Posterior cingulate gyrus (tissue), 11 donors: ENCODE measurements at places on chromosomes 3 and 15.

GRCh38 chr15:35567392-35567791, 21.4 kb upstream of the DPH6 start:
- DNase-seq = no peak

DNA sequence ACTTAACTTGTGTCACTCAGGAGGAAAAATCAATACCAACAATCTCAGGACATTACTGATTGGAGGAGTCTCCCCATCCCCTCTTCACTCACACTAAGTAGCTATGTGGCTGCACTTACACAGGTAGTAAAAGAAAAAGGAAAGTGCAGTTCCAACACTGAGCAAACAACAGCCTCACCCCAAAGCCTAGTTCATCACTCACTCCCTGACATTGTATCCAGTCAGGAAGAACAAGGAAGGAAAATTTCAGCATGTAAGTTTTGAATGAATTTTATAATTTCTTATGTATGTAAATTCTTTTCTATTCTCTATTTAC, 273.4 kb downstream of the IGSF11 start:
- no peak for DNase-seq

DNA sequence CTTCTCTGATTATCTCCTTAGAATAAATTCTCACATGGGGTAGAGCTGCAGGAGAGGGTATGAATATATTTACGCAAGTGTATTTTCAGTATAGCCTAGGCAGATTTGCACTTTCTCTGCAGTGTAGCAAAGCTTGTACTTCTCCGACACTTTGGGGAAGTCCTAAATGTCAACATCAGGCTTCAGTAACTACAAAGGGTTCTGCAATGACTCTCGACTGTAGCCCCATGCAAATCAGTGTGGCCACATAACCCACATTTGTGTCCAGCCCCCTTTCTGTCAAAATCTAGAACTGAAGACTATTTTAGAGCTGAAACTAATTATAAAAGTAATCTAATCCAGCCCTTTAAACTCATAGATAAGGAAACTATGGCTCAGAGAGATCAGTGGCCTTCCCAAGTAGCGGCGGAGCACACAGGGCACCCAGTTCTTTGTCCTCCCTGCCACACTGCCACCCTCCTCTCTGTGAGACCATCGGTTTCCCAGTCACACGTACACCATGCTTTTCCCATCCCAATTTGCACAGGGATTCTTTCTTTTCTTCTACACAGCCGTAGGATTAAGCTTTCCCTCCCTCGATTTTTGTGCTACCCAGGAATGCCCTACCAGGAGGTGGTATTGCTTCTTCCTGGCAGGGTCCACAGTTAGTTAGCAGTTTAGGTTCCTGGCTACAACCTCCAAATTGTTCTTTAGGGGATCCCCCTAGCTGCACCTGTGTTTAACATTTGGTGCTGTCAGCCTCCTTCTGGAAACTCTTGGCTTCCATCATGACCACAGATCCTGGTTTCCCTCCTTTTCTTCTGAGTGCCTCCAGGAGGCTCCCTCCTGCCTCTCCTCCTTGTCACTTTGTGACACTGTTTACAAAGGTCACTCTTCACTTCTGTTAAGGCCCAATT, 22.9 kb downstream of the MRAS start:
- no peak for DNase-seq

GRCh38 chr15:98484914-98485313, 163.4 kb upstream of the IGF1R start:
- no peak for DNase-seq

- no peak for DNase-seq
Measured at GRCh38 chr3:132174500-132174899, 139.7 kb upstream of the CPNE4 start.

GRCh38 chr15:67146234-67146633, 80.8 kb downstream of the SMAD3 start:
- DNase-seq = no peak

- no peak for DNase-seq
Measured at GRCh38 chr15:41507820-41508290, 5.8 kb downstream of the LTK start.

DNA sequence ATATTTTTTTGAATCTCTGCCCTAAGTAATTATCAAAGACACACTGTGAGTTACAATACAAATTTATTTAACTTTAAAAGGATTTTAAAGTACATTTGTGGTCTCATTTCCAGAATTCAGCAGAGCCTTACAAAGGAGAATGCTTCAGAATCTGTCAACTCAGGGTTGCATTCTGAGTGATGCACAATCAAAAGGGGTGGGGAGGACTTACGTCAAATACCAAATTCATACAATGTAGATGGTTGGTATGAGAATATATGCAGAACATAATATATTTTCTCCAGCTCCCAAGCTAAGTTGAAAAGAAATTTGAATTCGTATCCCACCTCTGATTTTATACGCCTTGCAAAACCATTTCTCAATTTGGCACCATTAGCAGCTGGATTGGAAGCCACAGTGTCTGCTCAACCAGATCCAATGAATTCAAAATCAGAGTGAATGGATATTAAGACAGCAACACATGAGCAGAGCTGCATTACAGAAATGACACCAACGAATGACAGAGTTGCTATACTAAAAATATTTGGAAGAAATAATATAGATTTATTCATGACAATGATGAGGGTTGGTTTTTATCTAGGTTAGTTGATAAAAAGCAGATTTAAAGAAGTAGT, 110.4 kb upstream of the CFAP20DC start:
- DNase-seq = no peak

DNA sequence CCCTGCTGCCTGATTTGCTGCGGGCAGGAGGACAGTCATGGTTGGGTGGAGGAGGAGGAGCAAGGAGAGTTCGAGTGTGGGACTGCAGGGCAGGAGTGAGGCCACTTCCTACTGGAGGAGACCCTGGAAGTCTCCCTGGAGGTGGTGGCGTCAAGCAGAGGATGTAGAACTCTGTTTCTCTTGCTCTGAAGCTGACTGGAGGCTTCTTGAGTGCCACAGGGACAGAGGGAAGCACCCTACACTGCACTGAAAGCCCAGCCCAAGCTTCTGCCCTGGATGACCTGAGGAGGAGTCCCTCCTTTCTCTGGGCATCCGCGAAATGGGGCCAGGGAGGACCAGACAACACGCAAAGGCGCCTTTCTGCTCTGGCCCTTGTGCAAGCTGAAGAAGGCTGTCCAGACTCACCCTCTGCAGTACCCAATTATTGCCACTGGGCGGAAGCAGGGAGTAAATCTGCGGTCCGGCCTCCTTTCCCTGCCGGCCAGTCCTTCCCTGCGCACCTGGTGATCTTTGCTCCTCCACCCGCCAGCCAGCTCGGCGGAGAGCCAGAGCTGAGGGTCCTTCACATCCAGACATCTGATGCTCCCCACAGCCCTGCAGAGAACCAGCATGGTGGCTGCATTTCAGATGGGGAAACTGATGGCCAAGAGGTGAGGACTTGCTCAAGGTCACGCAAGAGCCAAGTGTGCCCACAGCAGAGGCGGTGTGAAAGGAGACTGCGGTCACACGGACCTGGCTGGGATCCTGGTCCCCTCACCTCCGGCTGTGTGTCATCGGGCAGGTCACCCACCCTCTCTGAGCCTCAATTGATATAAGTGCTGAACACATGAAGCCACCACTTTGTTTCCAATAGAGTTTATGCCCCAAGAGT, 207.1 kb downstream of the TBC1D2B start:
- DNase-seq = peak; percentile 95

DNA sequence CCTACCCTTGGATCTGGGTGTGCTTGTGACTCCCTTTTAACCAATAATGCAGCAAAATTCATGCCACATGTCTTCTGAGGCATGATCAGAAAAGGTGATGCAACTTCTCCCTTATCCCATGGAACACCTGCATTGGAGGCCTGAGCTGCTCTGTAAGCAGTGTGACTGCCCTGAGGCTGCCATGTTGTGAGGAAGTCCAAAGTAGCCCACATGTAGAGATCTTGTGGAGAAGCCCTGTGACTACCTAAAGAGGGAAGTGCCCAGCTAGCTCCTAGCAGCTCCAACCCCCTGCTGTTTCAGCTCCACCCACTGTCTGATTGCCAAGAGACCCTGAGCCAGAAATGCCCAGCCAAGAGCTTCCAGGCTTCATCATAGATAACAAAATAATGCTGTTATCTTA, 6.4 kb upstream of the NR1D2 start:
- DNase-seq = no peak

DNA sequence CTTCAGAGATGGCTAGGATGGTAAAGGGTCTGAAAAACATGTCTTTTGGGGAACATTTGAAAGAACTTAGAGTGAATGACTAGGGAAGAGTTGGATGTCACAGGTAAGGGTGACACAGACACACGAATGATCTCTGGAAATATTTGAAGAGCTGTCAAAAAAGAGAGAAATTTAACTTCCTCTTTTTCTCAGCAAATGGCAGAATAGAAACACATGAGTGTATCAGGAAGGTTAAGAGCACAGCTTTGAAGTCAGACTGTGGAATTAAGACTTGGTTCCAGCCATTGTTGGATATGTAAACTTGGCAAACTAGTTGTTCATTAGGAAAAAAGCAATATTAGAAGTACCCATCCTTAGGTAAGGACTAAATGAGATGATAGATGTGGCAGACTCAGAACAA, 117.7 kb downstream of the IMPG2 start:
- no peak for DNase-seq

GRCh38 chr15:60854858-60855564, 374.1 kb downstream of the RORA start:
- DNase-seq = no peak

- DNase-seq = peak; percentile 81
Measured at GRCh38 chr3:12974819-12975218, 98.4 kb downstream of the IQSEC1 start.

GRCh38 chr3:160103397-160103796, 114.8 kb downstream of the IL12A start:
- no peak for DNase-seq

GRCh38 chr15:100627789-100628395, 25.5 kb downstream of the ASB7 start:
- DNase-seq = peak; percentile 24

- no peak for DNase-seq
Measured at GRCh38 chr3:156404217-156404616, 150.7 kb downstream of the SSR3 start.

GRCh38 chr3:166554023-166554422, 716.8 kb upstream of the BCHE start:
- no peak for DNase-seq

- no peak for DNase-seq
Measured at GRCh38 chr15:69013726-69014406, 629 bp upstream of the NOX5 start.

- DNase-seq = no peak
Measured at GRCh38 chr15:52010633-52011595, 8.1 kb upstream of the MAPK6 start.

DNA sequence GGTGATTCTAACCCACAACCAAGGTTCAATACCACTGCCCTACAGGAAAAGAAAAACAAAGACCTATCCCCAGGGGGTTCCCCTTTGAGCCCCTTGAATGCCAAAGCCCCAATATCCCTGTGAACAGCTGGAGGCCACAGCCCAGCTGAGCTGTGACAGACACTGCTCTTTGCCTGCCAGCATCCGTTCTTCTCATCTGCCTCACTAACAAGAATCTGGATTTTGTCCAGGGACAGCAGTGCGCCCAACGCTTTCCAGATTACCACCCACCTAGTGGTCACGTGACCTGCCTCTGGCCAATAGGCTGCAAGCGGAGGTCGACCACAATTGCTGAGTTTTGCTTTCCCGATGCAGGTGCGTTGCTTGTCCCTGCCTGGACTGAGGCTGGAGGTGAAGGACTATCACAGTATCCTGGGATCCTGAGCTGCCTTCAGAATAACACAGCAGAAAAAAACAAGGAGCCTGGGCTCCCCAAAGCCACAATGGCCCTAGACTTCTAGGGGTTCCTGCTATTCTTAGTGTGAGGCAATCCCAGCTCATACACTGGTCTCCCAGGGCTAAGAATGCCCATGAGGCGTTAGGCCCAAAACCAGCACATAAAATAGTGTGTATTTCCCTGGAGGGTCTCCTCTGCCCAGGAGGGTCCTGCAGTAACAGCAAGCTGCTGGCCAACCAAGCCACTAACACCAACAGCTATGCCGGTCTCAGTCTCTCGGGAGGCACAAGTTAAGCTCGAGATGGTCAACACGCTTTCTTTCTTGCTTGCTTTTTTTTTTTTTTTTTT, 13.8 kb downstream of the BDH1 start:
- DNase-seq = peak; percentile 73

DNA sequence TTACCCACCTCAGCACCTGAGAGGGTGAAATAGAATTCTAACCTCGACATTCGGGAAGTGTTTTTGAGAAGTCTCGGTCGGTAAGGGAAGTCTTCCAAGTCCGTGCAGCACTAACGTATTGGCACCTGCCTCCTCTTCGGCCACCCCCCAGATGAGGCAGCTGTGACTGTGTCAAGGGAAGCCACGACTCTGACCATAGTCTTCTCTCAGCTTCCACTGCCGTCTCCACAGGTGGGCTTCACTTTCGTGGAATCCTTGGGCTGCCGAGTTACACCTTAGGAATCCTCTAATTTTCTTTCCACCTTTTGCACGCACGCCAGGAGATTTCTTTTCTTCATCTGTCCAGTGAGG, 775 bp downstream of the CCNDBP1 start:
- no peak for DNase-seq

GRCh38 chr3:67518236-67518635, 136.2 kb downstream of the SUCLG2 start:
- DNase-seq = no peak

- no peak for DNase-seq
Measured at GRCh38 chr15:31294067-31294466, 32.6 kb upstream of the KLF13 start.

DNA sequence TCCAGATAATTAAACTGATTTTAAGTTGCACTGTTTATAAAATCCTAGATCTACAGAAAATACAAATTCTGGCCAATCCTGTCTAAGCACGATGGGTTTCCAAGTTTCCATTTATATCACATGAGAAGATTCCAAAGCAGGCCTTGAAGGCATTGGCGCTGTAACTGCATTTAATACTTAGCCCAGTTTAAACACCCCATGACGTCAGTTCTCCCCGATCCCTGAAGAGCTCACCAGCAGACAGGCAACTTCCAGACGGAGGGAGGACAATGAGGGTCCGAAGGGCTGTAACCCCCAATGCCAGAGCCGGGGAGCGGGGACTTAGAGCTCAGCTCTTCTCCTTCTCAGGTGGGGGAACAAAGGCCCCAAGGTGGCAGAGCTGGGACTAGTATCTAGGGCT, 117.3 kb downstream of the XXYLT1 start:
- DNase-seq = no peak

DNA sequence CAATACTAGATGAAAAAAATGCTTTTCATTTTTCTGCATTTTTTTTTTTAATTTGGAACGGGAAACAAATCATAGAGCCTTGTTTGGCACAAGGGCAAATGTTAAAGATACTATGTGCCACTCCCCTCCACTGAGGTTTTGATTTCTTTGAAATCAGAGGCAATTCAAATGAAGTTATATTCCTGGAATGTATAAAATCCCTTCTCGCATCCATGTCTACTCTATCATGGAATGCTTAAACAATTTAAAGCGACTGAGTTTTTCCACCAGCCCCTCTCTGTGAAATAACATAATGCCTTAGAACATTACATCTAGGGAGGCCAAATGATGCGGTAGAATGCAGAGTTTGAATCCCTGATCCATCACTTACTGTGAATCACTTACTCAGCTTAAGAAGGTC, 69.7 kb downstream of the FMN1 start:
- DNase-seq = no peak
